T-helper 22 cell (primary cell): ENCODE measurements at places on chromosomes 12 and 14.

- no peak for DNase-seq
These were observed 21.9 kb upstream of the PTGR2 start for GRCh38 chr14:73829526-73830431.

DNA sequence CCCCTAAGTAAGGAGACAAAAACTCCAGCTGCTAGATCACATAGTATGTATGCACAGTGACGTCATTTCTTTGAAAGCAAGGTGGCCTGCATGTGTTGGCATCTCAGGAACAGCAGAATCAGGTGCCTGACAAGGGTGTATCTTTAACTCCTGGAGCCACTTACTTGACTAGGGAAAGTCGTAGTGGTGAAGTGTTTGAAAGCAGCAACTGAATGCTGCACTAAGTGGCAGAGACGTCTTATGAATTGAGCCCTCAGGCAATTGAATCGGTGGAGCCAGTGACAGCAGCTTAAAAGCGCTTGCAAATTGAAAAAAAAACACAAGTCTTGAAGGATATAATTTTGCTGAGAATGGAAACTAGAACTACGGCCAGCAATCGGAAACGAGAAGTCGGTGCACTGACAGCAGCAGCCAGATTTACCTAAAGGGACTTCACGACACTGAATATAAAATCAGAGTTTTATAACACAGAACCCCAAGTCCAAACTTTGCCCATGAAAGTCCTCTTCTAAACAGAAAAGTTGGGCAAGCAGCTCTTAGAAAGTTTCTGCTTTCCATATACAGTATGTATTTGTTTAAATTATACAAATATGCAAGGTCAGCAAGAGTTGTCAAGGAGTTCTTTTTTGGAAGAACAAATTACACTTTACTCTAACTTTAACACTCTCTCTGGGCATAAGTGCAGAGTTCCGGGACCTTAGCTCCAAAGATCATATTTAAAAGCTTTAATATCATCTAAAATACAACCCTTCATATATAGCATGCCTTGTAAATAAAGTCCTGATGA, 1.1 kb downstream of the IGF1 start:
- no peak for DNase-seq

DNA sequence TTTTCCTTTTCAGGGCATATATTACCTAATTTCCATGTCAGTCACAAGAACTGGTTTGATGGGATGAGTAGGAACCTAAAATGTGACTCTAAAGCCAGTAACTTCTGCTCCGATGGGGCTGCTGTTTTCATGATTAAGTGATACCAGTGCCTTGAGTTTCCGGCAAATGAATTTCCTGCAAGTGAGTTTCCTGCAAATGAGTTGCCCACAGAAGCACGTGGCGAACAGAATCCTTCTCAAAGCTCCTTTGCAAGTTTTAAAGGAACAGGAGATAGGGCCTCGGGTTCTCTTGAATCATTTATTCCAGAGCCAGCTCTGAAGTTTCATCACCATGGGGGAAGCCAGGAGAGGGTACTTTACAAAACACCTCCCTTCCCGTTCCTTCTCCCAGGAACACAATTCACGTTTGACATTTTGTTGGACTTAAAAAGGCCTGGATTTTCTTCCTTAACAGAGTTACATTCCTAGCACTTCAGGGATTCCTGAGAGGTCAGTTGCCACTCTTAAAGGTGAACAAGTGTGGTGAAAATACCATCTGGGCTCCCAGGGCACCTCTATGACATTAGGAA, 2.2 kb upstream of the PPTC7 start:
- no peak for DNase-seq

DNA sequence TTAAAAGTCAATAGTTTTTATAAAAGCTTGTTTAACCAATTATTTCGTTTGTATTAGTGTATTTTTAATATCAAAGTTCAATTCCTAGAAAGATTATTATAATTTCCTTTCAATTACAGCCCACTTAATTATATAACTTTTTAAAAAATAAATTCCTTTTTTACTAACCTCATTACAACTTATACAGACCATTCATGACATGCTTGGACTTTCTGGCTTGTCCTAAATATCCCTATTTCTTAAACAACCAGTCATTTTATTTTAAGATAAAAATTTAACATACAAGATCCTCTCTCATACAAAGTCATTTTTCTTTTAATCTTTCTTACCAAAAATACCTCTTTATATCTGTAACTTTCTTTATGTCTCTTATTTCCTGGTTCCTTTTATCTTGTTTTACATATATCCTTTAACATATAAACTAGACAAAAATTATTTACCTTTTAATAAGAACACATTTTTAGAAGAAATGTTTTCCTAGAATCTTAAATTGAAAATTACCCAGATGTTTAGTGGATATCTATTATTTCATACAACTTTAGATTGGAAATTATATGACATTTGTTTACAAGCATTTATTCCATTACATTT, 10.4 kb upstream of the TMEM263 start:
- no peak for DNase-seq

- no peak for DNase-seq
These were observed 312.3 kb downstream of the ATP23 start for GRCh38 chr12:58253663-58254062.

DNA sequence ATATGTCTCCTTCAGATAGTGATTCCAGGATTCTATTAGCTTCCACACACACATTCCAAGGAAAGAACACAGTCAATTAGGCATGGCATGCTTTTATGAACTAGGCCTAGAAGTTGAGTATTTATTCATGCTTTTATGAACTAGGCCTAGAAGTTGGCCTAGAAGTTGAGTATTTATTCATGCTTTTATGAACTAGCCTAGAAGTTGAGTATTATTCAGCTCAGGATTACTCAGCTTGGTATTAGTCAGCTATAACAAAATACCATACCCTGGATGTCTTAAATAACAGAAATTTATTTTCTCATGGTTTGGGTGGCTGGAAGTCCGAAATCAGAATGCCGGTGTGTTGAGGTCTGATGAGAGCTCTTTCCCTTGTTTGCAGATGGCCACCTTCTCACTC, 442.7 kb upstream of the FLRT2 start:
- DNase-seq, result no peak

DNA sequence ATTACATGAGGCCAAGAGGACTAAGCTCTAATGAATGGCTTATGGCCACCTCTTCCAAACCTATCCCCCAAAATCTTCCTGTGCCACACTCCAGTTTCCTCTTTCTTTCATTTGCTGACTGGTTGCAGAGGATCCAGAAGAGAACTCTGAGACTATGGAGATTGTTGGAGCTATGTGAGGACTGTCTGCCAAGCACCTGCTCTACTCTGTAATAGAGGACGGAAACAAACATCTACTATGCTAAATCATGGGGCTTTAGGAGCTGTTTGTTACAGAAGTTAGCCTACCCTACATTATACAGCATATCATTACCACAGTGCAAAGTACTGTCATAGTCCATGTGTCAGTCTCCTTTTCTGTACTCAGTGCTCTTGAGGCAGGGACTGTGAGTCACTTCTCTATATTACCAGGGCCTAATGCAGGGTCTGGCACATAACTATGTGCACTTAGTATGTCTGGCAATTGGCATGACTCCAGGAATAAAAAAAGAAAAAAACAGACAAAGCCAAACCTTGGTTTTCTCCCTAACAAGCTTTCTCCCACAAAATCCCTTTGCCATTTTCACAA, 95.1 kb downstream of the RPAP3 start:
- DNase-seq, result no peak

- no peak for DNase-seq
These were observed 96.3 kb downstream of the NELL2 start for GRCh38 chr12:44779766-44780165.

DNA sequence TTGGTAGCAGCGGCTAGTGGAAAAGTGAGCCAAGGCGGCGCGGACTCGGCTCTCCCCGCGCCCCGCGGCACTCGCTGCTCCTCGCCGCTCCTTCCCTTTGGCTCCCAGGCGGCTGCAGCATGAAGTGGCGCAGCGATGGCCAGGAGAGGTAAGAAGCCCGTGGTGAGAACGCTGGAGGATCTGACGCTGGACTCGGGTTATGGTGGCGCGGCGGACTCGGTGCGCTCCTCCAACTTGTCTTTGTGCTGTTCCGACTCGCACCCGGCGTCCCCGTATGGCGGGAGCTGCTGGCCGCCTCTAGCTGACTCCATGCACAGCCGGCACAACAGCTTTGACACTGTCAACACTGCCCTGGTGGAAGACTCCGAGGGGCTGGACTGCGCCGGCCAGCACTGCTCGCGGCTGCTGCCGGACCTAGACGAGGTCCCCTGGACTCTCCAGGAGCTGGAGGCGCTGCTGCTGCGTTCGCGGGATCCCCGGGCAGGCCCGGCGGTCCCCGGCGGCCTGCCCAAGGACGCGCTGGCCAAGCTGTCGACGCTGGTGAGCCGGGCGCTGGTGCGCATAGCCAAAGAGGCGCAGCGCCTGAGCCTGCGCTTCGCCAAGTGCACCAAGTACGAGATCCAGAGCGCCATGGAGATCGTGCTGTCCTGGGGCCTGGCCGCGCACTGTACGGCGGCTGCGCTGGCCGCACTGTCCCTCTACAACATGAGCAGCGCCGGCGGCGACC, 225.6 kb upstream of the CRY1 start:
- no peak for DNase-seq

- no peak for DNase-seq
These were observed 27.1 kb upstream of the LUM start for GRCh38 chr12:91138337-91138920.

- DNase-seq, result no peak
These were observed 2.1 kb upstream of the PDZRN4 start for GRCh38 chr12:41186026-41186425.

- DNase-seq, result no peak
These were observed at the start of gene NTN4 for GRCh38 chr12:95790033-95790916. NTN4 (minus strand) TSS chr12:95790764; CDS start chr12:95790309, 455 bp downstream.

GRCh38 chr12:120264904-120265472, 542 bp downstream of the PXN start:
- DNase-seq, result no peak

DNA sequence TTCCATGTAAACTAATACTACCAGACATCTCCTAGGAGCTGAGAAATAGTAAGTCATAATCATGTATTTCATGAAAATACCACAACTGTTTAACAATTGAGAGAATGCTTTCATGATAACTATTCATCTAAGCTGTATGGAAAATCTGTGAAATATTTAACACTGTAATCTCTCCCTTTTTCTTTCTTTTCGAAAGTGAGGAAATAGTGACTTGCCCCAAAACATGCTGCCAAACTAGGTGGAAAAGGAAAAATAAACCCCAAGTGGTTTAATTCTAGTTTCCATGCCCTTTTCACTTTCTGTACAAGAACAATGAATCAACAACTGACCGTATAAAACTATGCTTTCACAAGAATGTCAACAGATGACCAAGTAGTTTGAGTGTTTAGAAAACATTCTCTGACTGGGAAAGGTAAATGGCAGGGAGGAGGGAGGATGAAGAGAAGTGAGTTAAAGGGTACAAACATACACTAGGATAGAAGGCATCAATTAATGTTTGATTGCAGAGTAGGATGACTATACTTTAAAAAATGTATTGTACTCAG, 147.5 kb upstream of the AVPR1A start:
- DNase-seq, result no peak

- no peak for DNase-seq
These were observed 486.3 kb upstream of the LRFN5 start for GRCh38 chr14:41120402-41120801.

- DNase-seq, result no peak
These were observed 95.9 kb downstream of the PUS7L start for GRCh38 chr12:43662736-43663135.

- DNase-seq, result no peak
These were observed 808.8 kb downstream of the GALC start for GRCh38 chr14:87184180-87184579.

- DNase-seq, result no peak
These were observed 52.2 kb downstream of the CHST11 start for GRCh38 chr12:104508752-104509446.

DNA sequence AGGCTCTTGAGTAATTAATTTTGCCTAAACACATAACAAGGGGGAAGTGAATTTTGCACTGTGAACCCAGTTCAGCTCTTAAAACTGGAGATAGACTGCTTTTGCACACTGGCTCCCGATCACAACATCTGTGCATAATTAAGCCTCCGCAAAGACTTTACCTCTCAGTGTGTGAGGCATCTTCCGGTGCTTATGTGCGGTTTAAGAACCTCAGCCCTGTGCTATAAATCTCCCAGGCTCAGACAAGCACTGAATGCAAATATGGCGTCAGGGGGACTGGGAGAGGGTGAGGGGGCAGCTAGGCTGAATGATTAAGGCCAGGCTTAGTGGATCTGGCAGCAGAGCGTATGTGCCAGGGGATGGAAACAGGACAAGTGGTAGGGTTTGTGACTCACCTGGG, 103.3 kb downstream of the ADCK1 start:
- DNase-seq, result no peak

DNA sequence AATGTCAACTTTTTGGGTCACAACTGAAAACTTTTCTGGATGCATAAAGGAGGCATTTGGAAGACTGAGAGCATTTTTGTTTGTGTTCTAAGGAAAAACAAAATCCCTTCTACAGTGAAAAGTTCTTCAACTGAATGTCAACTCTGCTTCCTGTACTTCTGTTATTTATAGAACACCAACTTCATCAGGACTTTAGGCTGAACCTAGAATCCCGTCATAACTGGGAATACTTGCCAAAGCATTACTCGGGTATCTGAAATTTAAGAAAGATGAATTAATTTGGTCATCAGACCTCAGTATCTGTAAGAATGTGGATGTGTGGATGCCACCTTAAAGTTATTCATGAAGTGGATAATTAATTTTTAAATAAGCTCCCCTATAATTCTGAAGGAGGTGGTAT, 73.2 kb downstream of the FERMT2 start:
- DNase-seq, result no peak

DNA sequence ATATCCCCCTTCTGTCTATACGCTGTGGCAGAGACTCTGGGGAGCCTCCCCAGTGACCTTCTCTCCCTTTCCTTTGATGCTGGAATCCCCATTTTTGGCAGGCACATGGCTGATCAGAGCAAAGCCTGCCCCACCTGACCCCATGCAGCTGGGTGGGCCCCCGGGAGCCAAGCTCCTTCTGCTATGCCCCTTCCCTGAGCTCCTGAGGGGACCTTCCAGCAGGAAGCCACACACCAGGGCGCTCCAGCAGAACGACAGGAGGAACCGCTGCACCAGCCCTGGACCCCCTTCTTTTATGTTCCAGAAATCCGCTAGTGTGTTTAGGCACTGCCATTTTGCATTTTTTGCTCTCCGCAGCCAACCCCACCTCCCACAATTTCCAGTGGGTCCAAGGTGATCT, 44.6 kb downstream of the TRAFD1 start:
- DNase-seq, result no peak

DNA sequence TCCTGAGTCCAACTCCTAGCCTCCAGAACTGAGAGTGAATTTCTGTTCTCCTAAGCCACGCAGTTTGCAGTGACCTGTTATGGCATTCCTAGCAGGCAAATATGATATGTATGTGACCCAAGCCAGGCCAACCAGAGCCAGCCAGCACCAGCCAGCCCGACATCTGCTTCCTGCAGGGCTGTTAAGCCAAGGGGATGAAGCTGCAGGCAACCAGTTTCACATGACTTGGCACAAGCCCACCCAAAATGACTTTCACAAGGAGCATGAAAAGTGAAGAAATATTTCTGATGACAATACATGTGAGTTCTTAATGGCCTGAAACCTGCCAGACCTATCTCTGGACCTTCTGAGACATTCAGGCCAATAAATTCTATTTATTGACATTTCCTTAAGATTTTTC, 68.1 kb downstream of the ITPK1 start:
- no peak for DNase-seq

GRCh38 chr14:78566026-78566858, 396.1 kb downstream of the NRXN3 start:
- no peak for DNase-seq
